Pulmonary artery endothelial cell (primary cell): ENCODE measurements at places on chromosomes 7 and 10. TPM values are rescaled to one million over a fixed set of nuclear protein-coding genes. Genes with fewer than 3 reads are reported as not detected.

The TMEM178B gene
- 0.07 TPM in 1 of 2 replicates, not detected in the other for total RNA-seq

The GPR15LG gene
- total RNA-seq: not detected in 2 replicates

The PTPN20 gene
- total RNA-seq: 0.26 and 1.7 TPM in 2 replicates

The SLC16A12 gene
- total RNA-seq: 0.66 and 1.3 TPM in 2 replicates

The FAM237B gene
- not detected in 2 replicates for total RNA-seq
